Endothelial cell (in vitro differentiated cells): ENCODE measurements at places on chromosomes 5 and 9. TPM values are rescaled to one million over a fixed set of nuclear protein-coding genes. Genes with fewer than 3 reads are reported as not detected.

- H3K27me3 ChIP-seq, result no peaks in the 10 kb centered on the region
- no peak overlapping the region for H3K27ac ChIP-seq
- DNase-seq, result no peak
- H3K4me3 ChIP-seq, result no peak overlapping the region
- no peaks in the 10 kb centered on the region for H3K4me1 ChIP-seq
Observed at GRCh38 chr5:127416906-127417305, 100.5 kb upstream of the PRRC1 start.

GRCh38 chr5:61416010-61416409, 84.0 kb downstream of the ZSWIM6 start:
- no peak for DNase-seq
- H3K4me3 ChIP-seq, result no peak overlapping the region

- no peak for DNase-seq
- H3K4me1 ChIP-seq, result peaks cover 5% of the 10 kb centered on the region
- H3K4me3 ChIP-seq, result no peak overlapping the region
- no peaks in the 10 kb centered on the region for H3K36me3 ChIP-seq
- H3K27ac ChIP-seq, result no peak overlapping the region
- H3K27me3 ChIP-seq, result no peaks in the 10 kb centered on the region
Observed at GRCh38 chr5:127590156-127590722, 58.6 kb upstream of the CTXN3 start.

- peak overlapping the region; percentile 61 for H3K4me3 ChIP-seq
- H3K4me1 ChIP-seq, result peaks cover 29% of the 10 kb centered on the region
- DNase-seq, result no peak
- peaks cover 10% of the 10 kb centered on the region for H3K27me3 ChIP-seq
Observed at GRCh38 chr9:23537192-23538066, 288.6 kb downstream of the ELAVL2 start.

DNA sequence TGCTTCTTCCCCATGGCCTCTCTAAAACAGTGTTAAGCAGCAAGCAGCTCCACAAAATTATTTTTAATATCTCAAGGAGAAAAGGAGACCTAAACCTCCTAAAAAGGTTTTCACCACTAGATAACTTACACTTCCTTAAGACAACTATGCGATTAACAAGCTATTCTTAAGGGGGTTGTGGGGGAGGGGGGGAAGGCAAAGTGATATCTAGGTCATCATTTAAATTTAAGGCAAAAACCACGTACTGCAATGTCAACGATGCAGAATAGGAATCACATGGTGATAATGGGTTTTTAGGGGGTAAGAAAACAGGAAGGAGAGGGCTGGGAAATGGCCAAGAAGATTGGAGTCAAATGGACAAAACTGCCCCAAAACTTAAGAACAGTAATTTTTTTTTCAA, 32.6 kb downstream of the CSNK1A1 start:
- H3K27ac ChIP-seq, result peak overlapping the region; percentile 50
- no peak for DNase-seq
- H3K27me3 ChIP-seq, result no peaks in the 10 kb centered on the region
- peaks cover 6% of the 10 kb centered on the region for H3K36me3 ChIP-seq

SPATA31E1 gene
- 0.05 TPM for total RNA-seq

DNA sequence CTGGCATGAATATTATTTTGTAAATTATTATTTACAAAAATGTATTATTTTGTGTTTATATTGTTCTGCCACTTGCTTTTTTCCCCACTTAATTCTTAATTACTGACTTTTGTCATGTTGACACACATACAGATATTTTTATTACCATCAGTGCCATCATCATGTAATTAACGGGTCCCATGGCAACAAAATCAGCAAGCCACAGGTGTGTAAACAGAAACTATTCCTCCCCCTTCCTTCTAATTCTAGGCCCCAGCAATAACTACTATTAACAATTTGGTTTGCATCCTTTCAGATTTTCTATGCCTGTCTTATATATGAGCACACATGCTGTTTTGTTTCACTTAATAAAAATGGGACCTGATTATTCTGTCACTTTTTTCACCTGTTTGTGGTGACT, 29.3 kb downstream of the CYFIP2 start:
- DNase-seq, result no peak
- H3K27ac ChIP-seq, result no peak overlapping the region
- H3K4me1 ChIP-seq, result no peaks in the 10 kb centered on the region

SLIT3 gene
- 3.2 TPM for total RNA-seq

TOR4A gene
- 37.7 TPM for total RNA-seq
